T-cell (primary cell): ENCODE measurements at places on chromosomes 11 and 22.

DNA sequence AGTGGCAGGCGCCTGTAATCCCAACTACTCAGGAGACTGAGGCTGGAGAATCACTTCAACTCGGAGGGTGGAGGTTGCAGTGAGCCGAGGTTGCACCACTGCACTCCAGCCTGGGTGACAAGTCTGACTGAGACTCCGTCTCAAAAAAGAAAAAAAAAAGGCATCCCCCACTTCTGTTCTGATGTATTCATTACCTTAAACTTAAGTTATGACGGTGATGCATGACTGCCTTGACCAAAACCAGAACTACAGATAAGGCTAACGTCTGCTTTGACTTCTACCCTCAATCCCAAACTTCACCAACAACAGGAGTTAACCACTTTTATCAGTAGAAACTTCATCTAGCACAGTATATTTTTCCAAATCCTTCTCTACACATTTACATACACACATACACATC is 9.9 kb downstream of the HTR3A start:
- no peak for DNase-seq

DNA sequence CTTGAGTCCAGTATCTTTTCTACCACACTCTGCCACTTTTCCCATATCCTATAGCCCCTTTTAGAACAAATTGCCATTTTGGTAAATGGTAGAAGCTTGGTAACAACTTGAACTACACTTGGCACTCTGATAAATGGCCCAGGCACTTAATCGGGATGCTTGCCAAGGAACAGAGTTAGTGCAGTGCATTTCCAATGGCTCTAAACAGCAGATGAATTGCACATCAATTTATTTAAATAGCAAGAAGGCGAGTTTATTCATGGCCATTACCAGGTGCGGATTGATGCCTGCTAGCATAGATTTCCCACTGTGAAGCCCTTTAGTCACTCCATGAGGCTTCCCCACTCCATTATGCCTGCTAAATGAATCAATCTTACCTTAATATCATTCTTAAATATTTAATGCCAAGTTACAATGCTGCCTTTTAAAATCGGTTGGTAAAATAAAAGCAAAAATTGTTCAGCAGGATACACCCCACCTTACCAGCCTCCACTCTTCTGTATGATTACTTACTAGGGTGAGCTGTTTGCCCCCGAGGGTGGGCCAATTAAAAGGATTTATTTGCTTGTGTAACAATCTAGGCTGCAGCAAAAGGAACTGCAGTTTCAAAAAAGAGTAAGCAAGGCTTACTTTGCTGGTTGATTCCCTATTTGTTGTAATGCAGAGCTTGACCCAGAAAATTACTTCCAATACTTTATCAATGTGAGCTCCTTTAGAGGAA is 136.0 kb upstream of the ARHGAP42 start:
- DNase-seq = no peak

DNA sequence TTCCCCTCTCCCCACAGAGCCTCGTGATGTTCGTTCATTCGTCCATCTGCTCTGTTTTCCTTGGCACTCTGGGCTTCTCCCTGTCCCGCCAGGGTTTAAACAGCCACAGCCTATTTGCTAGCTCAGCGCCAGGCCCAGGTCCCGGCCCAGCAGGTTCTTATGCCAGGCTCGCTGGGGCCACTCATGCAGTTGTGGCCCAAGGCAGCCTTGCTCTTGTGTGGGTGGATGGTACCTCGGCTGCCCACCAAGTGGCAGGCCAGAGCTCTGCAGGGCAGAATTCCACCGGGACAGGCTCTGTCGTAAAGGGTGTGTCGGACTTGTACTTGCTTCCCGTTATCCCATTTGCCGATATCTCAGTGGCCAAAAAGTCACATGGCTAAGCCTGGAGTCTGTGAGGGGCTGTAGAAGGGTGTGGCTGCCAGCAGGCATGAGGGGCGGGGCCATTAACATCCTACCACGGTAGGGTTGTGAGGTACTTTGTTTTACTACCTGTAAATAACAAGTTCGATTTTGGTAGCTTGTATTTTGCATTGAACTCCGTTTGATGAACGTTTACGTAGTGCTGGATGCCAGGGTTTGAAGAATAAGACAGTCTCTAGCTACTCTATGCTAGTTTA is 7.9 kb downstream of the FAM118A start:
- DNase-seq = peak; percentile 58

DNA sequence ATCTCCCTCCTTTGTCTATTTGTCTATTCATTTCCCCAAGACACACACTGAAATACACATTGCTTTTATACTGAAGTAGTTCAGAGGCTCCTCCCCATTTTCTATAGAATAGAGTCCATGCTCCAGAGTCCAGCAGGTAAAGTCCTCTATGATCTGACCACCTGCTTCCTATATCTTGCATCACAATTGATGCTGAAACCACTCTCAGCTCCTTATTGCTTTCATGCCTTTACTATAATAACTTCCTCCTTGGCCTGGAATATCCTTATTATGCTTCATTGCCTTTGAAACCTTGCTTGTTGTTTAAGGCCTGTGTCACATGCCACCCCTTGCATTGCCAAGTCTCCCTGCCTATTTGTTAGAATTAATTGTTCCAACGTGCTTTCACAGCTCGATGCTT is 12.6 kb downstream of the OR6Q1 start:
- DNase-seq = no peak

DNA sequence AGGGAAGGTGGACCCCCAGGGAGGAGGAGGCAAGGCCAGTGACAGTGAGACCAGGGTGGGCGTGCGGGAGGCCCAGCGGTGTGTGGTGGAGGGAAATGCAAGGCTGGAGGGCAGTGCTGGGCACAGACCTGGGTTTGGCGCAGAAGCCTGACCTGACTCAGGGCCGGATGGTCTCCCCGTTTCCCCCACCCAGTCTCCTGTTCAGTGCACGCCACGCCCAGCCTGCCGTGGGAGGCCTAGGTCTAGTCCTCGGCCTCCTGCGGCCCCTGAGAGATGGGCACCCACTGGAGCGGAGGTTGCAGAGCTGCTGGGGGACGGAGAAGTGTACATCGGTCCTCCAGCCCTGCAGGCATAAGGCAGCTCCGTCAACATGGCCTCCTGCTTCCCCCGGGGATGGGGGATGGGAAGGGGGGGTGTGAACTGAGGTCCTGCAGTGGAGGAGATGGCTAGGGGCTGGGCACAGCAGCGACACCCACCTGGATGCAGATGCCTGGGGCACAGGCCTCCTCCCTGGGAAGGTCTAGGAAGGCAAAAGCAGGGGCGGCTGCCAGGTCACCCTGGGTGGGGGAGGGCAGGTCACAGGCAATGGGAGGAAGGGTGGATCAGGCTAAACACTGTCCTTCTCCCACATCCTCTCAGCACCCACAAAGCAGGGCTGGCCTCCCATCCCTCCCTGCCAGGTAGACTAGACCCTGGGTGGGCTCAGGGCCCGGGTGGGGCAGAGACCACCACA is 15.9 kb downstream of the IL17REL start:
- no peak for DNase-seq

- DNase-seq = no peak
Measured at GRCh38 chr11:134272381-134273316, 3.5 kb upstream of the GLB1L3 start.

DNA sequence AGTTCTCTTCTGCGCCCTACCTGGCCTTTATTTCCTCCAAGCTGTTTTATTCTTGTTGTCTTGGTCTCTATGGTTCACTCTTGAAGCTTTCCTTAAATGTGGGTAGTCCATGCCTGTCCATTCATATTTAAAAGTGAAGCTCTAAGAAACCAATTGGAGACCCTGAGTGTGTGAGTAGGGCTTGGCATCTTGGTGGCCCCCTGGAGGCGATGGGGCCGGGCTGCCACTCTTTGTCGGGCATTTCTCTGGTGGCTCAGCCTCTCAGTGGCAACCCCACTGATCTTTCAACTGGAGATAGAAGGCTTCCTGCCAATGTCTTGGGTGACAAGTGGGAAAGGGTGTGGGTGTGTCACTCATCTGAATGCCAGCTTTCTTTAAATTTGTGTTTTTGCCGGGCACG is 9.1 kb downstream of the TRPT1 start:
- DNase-seq = no peak

DNA sequence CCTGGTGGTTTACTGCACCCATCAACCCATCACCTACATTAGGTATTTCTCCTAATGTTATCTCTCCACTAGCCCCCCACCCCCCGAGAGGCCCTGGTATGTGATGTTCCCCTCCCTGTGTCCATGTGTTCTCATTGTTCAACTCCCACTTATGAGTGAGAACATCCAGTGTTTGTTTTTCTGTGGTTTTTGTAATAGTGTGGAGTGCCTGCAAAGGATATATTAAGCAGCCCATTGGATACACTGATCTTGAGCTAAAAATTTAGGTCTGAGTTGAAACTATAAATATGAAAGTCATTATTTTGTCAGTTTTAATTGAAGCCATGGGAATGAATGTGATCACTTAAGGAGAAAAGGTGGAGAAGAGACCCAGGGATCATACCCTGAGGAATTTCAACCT is 23.0 kb downstream of the MRPL48 start:
- no peak for DNase-seq

- no peak for DNase-seq
Measured at GRCh38 chr11:128040603-128041002, 546.8 kb downstream of the ETS1 start.

DNA sequence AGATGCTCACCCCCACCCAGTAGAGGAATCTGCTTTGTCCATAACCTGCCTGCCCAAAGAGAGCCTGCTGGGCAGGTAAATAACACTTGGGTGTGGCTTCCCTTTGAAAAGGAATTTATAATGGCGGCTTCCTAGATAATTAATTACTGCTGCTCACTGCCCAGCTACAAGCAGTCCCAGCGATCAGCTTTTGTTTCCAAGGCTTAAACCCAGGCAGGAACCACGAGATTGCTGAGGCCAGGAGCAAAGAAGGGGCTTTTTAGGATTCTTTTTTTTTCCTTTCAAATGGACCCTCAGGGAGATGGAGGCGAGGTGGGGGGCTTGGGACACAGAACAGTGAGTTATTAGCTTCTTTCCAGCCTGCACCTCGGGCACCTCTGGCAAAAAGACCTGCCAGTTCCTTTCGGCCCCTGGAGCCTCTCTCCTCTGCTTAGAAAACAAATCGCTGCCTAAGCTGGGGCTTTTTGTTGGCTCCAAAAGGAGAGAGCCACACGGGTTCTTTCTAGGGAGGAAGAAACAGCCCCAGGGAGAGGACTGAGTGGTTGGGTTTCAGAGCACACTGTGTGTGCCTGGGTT is 107.2 kb downstream of the TSPAN18 start:
- no peak for DNase-seq

- DNase-seq = no peak
Measured at GRCh38 chr11:44494785-44495184, 70.7 kb upstream of the CD82 start.
